ENCODE measurements at places on chromosomes 7 and 10.

GRCh38 chr10:132455986-132456847, 59.2 kb downstream of the PWWP2B start:
- no peak for DNase-seq

DNA sequence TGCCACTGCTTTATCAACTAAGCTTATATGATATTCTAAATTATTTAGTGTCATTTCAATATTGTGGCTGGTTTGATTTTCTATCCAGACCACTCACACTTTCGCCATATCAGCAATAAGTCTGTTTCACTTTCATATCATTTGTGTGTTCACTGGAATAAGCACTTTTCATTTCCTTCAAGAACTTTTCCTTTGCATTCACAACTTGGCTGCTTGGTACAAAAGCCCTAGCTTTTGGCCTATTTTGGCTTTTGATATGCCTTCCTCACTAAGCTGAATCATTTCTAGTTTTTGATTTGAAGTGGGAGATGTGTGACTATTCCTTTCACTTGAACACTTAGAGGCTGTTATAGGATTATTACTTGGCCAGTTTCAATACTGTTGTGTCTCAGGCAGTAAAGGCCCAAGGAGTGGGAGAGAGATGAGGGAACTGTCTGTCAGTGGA, 120.9 kb upstream of the NAMPT start:
- DNase-seq: no peak

DNA sequence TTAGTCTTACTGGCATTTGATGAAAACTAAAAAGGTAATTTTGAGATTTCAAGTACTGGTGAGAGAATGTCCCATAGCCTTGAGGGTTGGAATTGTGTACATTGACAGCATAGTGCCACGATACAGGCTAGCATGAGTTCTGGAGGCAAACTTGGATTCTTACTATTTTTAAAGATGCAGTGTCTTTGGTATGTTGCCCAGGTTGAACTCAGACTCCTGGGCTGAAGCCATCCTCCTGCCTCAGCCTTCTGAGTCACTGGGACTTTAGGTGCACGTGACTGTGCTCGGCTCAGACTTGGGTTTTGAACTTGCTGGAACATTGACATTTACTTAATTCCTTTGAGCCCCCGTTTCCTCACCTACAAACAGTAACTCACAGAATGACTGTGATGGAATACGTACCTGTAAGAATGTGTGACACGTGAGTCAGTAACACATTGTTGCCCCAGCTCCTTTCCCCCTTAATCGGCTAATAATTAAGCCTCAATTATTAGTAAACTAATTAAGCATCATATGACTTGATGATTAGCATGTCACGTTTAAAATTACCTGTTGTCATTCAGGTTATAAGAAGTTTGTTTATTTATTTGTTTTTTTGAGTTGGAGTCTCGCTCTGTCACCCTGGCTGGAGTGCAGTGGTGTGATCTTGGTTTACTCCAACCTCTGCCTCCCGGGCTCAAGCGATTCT, 10.6 kb downstream of the DNAJB6 start:
- DNase-seq: no peak

- DNase-seq: no peak
Observed at GRCh38 chr10:62108759-62109586, 159.7 kb downstream of the RTKN2 start.

- DNase-seq: no peak
Observed at GRCh38 chr10:59325116-59325515, 37.2 kb downstream of the FAM13C start.

DNA sequence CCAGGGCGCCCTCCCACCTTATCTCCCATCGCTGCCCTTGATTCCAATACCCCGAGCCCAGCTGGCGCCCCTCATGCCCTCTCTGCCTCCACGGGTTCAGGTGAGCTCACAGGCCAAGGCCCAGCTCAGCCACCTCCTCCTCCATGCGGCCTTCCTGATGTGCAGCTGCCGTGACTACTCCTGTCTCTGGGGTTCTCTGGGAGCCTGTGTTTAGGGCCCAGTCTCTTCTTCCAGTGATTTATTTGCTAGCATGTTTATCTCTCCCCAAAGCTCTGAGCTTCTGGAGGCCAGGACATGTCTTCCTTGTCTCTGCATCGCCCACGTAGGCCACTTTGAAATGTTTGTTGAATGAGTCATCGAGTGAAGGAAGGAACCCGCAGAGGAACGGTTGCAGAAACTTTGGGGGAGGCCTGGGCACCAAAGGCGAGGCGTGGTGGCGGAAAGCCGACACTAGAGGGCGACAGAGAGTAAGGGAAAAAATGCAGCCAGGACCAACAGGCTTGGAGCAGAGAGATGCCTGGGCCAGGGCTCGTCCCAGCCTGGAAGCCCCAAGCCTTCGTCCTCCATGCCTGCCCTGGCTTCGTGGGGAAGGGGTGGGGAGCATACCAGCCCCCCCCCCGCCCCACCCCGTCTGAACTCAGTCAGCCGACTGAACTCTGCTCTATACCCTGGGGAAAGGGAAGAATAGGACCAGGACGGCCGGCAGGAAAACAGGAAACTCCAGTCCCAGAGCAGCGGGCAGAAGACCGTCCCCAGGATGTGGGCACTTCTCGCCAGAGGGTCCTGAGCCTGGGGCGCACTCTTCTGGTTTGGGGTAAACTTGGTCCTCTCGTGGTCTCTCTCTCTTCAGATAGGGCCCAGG, 10.9 kb upstream of the HSPB1 start:
- DNase-seq: peak; percentile 92

- DNase-seq: peak; percentile 34
Observed at GRCh38 chr7:70595755-70596597, 536.0 kb upstream of the GALNT17 start.

DNA sequence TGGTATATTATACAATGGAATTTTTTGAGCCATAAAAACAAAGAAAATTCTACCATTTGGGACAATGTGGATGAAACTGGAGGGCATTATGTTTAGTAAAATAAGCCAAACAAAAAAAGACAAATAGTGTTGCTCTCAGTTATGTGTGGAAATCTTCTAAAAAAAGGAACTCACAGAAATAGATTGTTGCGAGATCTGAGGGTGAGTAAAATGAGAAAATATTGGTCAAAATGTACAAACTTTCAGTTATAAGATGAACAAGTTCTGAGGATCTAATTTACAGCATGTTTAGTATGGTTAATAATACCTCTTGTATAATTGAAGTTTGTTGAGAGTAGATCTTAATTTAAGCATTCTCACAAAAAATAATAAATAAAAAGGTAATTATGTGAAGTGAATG, 291.2 kb downstream of the KIF20B start:
- no peak for DNase-seq

DNA sequence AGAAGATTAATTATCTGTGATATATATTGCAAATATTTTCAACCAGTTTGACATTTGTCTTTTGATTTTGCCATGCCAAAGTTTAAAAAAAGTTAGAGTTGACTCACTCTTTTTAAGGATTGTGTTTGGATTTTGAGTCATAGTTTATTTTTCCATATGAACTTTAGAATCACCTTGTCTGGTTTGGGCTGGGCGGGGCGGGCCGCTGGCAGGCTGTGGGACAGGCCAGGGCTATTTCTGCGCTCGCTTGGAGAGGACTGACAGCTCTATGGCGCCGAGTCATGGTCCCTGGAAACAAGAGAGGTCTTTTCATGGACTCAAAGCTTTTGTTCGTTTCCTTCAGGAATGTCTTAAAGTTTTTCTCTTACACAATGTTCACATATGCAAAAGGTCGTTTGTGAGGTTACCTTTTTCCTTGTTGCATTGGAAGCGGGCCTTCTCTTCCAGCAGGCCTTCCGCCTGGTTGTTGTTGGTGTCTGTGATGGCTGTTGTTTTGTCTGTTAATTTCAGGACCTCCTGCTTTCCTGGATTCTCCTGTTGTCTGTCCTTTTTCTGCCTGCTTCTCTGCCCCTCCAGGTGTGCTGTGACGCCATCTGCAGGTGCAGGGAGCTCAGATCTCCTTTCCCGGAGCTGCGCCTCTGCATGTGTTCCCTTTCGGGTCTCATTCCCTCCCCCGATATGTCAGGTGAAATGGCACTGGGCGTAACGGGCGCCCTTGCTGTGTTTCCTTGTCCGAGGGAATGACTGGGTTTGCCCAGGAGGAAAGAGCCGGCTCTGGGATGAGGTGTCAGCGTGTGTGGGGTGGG, 53.8 kb downstream of the INPP5A start:
- DNase-seq: no peak

GRCh38 chr7:134718211-134718875, 61.1 kb upstream of the CALD1 start:
- no peak for DNase-seq

- DNase-seq: no peak
Observed at GRCh38 chr7:51198654-51199053, 118.0 kb downstream of the COBL start.

DNA sequence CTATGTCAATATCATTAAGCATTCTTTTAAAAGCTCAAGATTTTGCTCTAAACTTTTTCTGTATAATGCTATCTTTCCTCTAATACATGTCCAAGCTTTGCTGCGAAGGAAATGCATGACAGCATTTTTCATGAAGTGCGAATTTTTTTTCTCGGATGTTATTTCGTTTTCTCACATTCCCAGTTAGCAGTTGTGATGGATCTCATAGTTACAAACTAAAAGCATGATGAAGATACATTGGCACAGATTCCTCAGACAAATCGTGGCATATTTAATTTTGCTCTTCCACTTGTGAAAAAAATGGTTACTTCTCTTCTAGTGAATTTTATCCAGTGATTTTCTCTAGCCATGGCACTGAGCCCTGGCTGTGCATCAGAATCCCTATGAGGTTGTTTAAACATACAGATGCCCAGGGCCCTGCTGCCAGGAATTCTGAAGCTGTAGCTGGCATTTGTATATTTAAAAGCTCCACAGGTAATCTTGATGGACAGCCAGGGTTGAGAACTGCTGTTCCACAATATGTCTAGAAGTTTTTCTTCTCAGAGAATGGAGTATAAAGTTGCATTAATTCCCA, 299.8 kb upstream of the NEBL start:
- no peak for DNase-seq

GRCh38 chr7:100585511-100586265, at the start of gene LRCH4:
TSS of gene LRCH4 (minus strand) at chr7:100586129. CDS start at chr7:100586100, 29 bp downstream.
- peak; percentile 77 for DNase-seq

DNA sequence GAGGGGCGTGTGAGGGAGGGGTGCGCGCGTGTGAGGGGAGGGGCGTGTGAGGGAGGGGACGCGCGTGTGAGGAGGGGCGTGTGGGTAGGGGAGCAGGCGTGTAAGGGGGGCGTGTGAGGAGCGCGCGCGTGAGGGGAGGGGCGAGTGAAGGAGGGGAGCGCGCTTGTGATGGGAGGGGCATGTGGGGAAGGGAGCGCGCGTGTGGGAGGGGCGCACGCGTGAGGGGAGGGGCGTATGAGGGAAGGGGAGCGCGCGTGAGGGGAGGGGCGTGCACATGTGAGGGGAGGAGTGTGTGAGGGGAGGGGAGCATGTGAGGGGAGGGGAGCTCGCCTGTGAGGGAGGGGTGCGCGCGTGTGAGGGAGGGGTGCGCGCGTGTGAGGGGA, 19.1 kb downstream of the MXI1 start:
- peak; percentile 86 for DNase-seq

Data from GM10248 (cell line).